ENCODE measurements at places on chromosomes 5 and 9.

DNA sequence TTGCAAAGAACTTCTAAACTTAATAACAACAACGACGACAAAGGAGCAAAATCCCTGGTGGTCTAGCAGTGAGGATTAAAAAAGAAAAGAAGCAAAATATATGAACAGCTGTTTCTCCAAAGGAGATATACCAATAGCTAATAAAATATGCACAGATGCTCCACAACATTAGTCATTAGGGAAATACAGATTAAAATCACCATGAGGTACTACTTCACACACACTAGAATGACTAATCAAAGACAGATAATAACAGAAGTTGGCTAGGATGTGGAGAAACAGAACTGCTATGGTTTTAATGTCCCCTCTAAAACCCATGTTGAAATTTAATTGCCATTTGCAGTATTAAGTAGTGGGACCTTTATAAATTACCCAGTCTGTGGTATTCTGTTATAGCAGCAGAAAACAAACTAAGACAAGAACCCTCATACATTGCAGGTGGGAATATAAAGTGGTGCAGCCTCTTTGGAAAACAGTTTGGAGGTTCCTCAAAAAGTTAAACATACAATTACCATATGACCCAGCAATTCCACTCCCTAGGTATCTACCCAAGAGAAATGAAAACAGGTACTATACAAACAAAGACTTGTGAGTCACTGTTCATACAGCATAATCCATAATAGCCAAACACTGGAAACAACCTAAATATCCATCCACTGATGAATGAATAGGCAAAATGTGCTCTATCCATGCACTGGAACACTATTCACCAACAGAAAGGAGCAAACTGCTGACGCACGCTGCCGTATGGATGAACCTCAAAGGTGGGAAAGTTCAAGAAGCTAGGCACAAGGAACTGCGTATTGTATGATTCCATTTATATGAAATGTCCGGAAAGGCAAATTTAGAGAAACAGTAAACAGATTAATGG, 11.4 kb upstream of the DUSP1 start:
- no peak for DNase-seq

- no peak for DNase-seq
These were observed 68.6 kb downstream of the ERMP1 start for GRCh38 chr9:5764130-5764868.

GRCh38 chr5:102760815-102761214, 5.7 kb downstream of the PAM start:
- no peak for DNase-seq

- no peak for DNase-seq
These were observed 163.6 kb upstream of the CDH6 start for GRCh38 chr5:31029925-31030324.

DNA sequence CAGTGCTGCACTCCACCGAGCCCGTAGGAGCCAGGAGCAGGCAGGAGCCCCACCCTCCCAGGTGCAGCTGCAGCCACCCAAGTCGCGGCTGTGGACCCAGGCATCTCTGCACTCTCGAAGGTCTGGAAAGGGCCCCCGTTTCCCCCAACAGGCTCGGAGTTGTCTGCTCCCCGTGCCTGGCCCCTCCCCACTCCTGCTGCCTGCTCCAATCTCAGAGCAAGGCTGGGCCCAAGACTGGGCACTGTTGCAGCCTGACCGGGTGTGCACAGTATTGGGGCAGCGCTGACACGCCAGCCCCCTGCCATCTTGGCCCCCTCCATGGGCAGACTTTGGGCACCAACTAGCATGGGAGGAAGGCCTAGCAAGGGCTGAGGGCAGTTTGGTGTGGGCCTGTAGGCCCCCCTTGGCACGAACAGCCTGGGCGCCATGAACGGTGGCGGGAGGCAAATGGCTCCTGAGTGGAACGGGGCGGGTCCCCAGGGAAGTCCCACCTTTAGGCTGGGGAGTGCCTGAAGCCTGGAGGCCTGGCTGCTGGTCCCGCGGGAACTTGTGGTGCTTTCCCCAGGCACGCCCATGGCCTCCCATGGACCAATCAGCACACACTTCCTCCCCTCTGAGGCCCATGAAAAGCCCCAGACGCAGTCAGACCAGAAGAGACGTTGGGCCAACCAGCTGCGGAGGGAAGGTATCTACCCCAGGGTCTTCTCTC, 60.4 kb downstream of the PSAT1 start:
- DNase-seq = no peak

- peak; percentile 81 for DNase-seq
These were observed 570 bp downstream of the CREBRF start for GRCh38 chr5:173056783-173057061.

DNA sequence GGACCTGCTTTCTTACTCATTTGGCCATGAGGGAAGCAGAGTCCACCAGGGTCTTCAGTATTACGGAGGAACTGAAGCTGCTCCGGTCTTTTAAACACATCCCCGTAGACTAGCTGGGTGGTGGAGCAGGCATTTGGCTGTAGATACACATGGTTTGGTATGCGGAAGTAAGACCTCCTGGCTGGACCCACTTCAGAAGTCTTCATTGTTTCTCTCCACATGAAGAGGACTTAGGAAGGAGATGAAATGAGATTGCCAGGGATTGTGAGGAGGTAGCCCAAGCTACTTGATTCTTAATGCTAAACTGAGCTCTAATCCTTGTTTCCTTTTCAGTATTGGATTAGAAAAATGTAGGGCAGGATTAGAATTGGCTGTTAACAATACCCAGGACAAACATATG, 32.9 kb downstream of the STXBP1 start:
- DNase-seq = no peak

GRCh38 chr9:90880669-90881068, 79.0 kb downstream of the SYK start:
- DNase-seq = no peak

GRCh38 chr9:134960701-134961181, 43.0 kb upstream of the FCN1 start:
- no peak for DNase-seq

DNA sequence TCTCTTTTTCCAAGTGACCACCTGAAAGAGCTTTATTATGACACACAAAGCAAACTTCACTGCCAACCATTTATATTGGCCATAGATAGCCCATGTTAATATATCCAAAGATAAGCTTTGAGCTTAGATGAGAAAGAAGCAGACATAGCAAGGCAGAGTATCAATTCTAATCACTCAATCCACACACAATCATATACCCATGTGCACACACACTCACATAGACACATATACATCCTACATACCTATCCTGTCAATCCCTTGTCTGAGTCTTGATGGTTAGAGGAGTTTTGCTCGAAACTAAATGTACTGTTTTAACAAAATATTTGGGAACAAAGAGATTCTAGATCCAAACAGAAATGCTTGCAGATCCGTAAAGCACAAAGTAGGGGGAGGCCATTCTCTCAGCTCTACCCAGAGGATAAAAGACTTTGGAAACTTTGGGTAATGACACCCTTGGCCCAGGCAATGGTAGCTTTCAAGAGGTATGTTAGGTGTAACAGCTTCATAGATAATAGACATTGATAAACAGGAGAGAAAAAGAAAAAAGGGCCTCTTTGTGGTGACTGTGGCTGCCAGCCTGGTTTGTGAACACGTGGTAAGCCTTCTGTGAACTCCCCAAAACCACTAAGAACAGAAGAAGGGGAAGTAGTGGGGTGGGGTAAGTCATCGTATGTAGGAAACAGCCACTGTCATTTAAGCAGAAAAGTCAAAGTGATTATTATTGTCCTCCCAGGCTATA, 121.6 kb downstream of the TLR4 start:
- DNase-seq = peak; percentile 3

GRCh38 chr9:112087506-112087905, 87.6 kb downstream of the SUSD1 start:
- DNase-seq = no peak

- no peak for DNase-seq
These were observed 146.0 kb upstream of the IER5L start for GRCh38 chr9:129323999-129324553.

DNA sequence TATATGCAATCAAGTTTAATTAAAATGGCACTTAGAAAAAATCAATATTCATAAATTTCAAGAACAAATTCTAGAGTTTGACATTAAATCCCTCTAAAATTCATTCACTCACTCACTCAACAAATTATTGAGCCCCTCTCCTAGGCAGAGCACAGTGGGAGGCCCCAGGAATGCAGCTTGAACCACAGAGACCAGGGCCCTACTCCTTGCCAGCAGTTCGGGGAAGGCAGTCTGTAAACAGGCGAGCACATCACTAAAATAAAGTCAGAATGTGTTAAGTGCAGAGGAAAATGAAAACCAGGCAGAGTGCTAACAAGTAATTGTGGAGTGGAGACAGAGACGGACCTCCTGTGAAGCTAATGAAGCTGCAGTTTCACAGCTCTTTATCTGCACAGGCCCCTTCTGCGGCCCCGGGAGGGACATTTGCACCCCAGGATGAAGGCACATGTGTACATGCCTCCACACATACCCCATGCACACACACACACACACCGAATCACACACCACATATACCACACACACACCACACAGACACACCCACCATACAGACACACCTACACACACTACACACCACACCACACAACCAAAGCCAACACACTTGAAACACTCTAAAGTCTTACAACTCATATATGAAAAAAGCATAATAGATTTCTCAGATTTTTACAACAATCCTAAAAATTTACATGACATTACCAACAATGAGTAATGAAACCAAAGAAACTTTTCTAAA, 40.5 kb downstream of the BHMT start:
- DNase-seq = no peak

GRCh38 chr5:163448491-163448890, 11.1 kb downstream of the CCNG1 start:
- no peak for DNase-seq

DNA sequence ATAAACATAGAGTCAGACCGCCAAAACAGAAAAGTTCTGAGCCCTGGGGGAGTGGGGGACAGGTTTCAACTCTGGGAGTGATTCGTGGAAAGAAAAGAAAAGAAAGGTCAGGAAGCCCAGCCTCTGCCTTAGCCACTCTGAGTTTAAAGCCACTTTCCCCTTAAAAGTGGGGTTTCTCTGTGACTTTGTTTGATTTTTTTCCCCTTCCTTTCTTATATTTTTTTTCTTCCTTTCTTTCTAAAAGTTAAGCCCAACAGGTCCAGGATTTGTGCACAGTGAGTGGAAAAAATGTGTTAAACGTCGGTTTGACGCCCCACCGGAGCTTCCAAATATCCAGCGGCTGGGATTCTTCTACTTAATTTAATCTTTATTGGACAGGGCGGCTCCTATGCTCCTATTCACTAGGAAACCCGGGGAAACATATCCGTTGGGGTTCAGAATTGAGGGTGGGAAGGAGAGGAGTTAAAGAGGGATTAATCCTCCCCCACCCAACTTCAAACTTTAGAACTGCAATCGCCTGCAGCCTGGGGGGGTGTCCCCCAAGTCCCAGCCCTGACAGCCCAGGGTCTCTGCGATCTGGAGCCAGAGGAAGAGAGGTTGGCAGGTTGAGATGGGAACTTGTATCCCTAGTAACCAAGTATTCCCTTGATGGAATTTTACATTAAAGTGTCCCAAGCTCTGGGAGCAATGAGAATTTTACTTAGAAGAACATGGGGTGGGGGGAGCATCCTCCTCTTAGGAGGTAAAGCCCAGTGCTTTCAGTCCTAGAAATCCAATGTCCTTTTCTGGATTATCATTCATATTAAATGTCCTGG, 6.3 kb downstream of the NR2F1-AS1 start:
- DNase-seq = no peak

DNA sequence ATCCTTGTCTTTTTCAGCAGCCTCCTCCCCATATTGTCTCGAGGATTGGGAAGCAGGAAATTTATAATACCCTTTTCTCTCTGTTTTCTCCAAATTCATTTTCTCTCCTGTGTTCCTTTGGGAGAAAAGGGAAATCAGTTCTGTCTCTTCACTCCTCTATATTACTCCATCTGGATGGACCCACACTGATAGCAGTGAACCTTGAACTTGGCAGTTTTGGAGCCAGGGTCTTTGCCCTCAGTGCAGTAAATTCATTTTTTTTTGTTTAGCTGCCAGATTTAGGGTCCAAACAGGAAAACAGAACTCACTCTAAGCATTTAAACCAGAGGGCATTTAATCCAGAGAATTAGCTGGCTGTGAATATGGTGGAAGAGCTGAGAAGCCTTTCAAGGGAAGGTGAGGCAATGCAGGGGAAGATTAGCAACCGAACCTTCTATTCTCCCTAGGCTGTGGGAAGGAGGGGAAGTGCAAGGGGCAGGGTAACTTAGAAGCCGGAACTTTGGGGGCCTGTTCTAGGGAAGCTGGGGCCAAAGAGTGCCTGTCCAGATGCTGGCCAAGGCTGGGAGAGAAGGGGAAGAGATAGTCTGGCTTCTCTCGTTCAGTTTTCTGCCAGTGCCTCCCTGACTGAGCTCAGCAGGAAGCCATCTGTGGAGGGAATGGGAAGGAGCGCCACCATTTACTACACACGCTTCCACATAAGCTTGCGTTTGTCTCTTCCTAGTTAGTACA, 16.3 kb upstream of the NPR2 start:
- DNase-seq = no peak
